ENCODE measurements at places on chromosomes 2 and 18. TPM values are rescaled to one million over a fixed set of nuclear protein-coding genes. Genes with fewer than 3 reads are reported as not detected.

DNA sequence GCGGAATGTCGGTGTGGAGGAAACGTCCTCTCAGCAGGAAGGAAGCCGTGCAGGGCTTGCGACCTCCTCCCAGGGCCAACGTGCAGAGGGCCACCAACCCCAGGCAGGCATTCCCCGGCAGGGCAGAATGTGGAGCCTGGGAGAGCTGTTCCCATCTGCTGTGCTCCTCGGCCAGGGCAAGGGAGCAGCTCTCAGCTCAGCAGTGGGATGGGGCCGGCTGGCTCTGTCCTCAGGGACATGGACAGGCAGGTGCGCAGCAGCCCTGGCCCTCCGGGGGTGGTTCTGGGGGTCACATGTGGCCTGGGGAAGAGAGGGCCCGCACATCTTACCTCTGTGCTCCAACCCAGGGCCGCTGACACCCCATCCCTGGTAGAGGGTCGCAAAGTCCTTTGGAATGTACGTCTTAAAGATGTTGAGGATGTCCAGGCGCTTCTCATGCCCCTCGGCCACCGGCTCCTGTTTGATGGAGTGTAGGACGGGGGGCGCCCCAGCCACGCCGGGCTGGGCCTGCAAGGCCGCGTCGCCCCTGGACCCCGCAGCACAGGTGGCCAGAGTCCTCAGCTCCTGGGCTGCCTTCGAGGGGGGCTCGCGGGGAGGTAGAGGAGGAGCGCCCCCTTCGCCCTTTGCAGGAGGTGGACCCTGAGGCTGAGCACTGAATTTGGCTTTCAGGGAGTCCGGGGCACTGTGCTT is 116.4 kb downstream of the ZNF516 start:
- H3K4me3 ChIP-seq, result no peak overlapping the region
- H3K4me1 ChIP-seq, result peaks cover 35% of the 10 kb centered on the region
- H3K27me3 ChIP-seq, result no peaks in the 10 kb centered on the region

DNA sequence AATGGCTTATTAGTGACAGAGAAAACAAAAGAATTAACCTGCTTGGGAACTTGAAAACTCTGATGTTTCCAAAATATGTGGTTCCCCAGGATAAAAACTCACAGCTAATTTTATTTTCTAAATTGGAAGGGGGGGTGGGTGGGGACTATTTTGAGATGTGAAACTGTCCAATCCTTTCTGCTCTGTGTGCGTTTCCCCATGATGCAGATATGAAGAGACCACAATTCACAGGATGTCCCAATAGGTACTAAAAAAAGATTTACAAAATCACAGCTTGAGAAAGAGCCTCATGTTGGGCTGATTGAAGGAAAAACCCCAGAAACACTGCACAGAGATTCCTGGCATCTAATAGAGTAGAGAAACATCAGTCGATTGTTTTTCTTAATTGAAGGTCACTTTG is 273.2 kb downstream of the ARHGAP15 start:
- no peaks in the 10 kb centered on the region for H3K27me3 ChIP-seq
- no peak for DNase-seq
- H3K4me1 ChIP-seq, result peaks cover 25% of the 10 kb centered on the region
- H3K36me3 ChIP-seq, result no peaks in the 10 kb centered on the region
- H3K4me3 ChIP-seq, result no peak overlapping the region
- H3K27ac ChIP-seq, result peak overlapping the region; percentile 6

DNA sequence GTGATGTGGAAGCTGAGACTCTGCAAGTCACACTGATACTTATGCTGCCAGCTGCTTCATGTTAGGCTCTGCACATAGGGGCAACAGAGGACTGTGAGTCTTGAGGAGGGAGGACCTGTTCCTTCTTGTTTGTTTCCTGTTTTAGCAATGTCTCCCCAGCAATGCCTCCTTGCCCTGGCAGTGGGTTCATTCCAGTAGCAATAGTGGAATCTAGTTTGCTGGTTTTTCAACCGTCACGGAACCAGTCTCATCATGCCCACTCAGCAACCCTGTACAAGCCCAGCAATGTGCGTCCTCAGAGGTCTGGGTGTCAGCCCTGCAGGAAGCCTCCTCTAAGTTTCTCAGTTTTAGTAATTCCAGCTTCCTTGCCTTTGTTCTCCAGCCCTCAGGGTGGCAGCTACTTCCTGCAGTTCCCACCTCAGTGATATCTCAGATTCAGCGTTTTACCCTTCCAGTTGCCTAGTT is 20.5 kb upstream of the ITGB6 start:
- H3K36me3 ChIP-seq, result no peaks in the 10 kb centered on the region
- DNase-seq, result no peak
- no peak overlapping the region for H3K4me3 ChIP-seq

DNA sequence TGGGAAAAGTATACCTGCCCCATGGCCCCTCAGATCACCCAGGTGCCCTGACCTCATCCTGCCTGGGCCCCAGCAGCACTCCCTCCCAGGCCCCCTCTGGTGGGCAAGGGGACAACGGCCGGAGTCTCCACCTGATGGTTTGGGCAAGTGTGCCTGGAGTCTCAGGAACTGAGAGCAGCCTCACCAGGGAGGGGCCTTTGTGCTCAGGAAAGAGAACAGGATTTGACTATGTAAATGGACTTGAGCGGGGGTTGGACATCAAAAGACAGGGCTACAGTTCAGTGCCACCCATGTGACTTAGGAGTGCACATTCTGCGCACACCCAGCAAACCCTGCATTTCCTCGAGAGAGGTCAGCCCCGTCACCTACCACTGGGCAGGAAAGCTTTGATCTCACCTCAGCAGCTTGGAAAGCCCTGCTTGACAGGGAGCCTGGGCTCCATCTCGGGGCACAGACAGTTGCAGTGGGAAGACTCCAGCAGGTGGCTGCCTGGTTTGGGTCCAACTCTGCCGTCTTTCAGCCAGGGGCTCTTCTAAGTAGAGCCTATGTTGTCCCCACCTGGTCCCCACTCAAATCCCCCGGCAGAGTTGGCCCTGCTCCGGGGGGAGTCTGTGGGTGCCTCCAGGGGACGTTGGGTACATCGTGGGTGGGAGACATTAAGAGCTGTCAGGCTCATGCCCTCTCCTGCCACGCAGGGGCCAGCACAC is 3.3 kb downstream of the INPP5D start:
- no peaks in the 10 kb centered on the region for H3K27me3 ChIP-seq
- peak overlapping the region; percentile 91 for H3K4me3 ChIP-seq
- peaks cover under 1% of the 10 kb centered on the region for H3K36me3 ChIP-seq
- peaks cover 48% of the 10 kb centered on the region for H3K4me1 ChIP-seq

- peak; percentile 22 for DNase-seq
- no peak overlapping the region for H3K27ac ChIP-seq
- H3K36me3 ChIP-seq, result peaks cover 2% of the 10 kb centered on the region
- peaks cover 40% of the 10 kb centered on the region for H3K27me3 ChIP-seq
- H3K4me3 ChIP-seq, result no peak overlapping the region
- H3K4me1 ChIP-seq, result no peaks in the 10 kb centered on the region
Observed at GRCh38 chr2:14903709-14904374, 271.3 kb downstream of the LRATD1 start.

GRCh38 chr2:216064014-216064630 is 17.5 kb downstream of the PECR start:
- H3K27me3 ChIP-seq, result no peaks in the 10 kb centered on the region
- no peak overlapping the region for H3K4me3 ChIP-seq
- H3K27ac ChIP-seq, result no peak overlapping the region
- H3K4me1 ChIP-seq, result peaks cover 10% of the 10 kb centered on the region
- DNase-seq, result no peak
- H3K36me3 ChIP-seq, result peaks cover 2% of the 10 kb centered on the region

- peak overlapping the region; percentile 83 for H3K27ac ChIP-seq
- peaks cover 19% of the 10 kb centered on the region for H3K4me1 ChIP-seq
- H3K36me3 ChIP-seq, result peaks cover 7% of the 10 kb centered on the region
- no peaks in the 10 kb centered on the region for H3K27me3 ChIP-seq
- peak overlapping the region; percentile 3 for H3K4me3 ChIP-seq
- no peak for DNase-seq
Observed at GRCh38 chr18:24459772-24460171, 665 bp upstream of the HRH4 start.

GRCh38 chr2:227608561-227609338 is 5.9 kb downstream of the SCYGR3 start:
- H3K36me3 ChIP-seq, result peaks cover 2% of the 10 kb centered on the region
- H3K4me3 ChIP-seq, result peak overlapping the region; percentile 12
- DNase-seq, result no peak
- no peak overlapping the region for H3K27ac ChIP-seq
- peaks cover 9% of the 10 kb centered on the region for H3K4me1 ChIP-seq

DNA sequence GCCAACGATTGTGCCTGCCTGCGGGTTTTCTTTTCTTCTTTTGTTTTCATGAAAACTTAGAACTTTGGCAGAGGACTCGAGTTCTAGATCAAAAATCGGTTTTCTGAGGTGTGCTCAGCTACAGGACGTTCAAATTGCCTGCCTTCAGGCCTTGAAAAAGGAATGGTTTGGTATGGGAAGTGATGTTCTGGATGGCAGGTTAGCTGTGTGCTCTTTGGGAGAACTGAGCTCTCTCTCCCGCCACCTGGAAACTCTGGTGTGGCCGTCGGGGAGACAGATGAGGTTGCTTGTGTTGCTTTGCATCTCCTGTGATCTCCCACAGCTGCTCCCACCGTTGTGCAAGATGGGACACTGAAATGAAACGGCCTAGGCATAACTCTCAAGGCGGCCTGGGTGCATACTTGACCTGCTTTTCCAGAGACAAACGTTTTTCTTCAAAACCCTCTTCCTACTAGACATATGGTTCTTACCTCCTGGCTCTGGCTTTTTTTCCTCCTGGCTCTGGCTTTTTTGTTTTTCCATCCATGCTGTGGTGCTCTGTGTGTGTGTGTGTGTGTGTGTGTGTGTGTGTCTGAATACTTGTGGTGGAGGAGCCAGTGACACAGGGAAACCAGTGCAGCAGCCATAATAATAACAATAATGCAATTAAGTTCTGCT is 2.0 kb downstream of the FMNL2 start:
- DNase-seq, result no peak
- peaks cover 2% of the 10 kb centered on the region for H3K36me3 ChIP-seq
- H3K27ac ChIP-seq, result peak overlapping the region; percentile 57
- peaks cover 71% of the 10 kb centered on the region for H3K27me3 ChIP-seq
- peaks cover 7% of the 10 kb centered on the region for H3K4me1 ChIP-seq

DNA sequence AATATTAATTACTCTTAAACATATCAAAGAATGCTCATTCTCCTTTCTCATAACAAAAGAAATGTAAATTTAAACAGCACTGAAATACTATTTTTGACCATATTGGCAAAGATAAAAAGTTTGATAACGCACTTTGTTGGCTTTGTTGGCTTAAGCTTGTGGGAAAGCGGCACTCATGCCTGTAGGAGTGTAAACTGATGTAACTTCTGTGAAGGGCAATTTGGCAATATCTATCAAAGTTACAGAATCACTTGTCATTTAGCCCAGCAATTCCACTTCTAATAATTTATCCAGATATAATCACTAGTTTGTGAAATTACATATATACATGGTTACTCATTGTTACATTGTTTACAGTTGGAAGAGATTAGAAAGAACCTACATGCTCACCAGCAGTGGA is 311.8 kb upstream of the STON1 start:
- H3K4me3 ChIP-seq, result no peak overlapping the region
- H3K4me1 ChIP-seq, result peaks cover 5% of the 10 kb centered on the region
- DNase-seq, result no peak

GRCh38 chr2:45688479-45689298 is 37.2 kb downstream of the PRKCE start:
- no peak for DNase-seq
- H3K27ac ChIP-seq, result no peak overlapping the region
- H3K27me3 ChIP-seq, result no peaks in the 10 kb centered on the region
- H3K4me3 ChIP-seq, result no peak overlapping the region

DNA sequence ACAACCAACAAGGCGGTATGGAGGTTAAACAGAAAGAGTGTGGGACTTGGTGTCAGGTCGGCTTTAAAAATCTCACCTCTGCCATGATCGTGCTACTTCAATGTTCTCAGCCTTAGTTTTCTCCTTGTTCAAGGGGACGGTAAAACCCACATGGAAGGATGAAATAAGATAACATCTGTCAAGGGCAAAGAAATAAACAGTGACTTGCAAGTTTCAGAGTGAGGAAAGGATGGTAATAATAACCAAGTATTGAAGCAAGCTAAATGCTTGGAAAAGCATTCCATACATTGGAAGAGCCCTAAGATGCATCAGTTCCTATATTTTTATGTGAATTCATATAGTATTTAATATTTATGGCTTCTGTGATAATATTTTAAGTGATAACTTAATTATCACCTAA is 29.8 kb upstream of the LMAN1 start:
- peaks cover 30% of the 10 kb centered on the region for H3K27me3 ChIP-seq
- no peak overlapping the region for H3K4me3 ChIP-seq
- no peaks in the 10 kb centered on the region for H3K36me3 ChIP-seq
- H3K4me1 ChIP-seq, result peaks cover 2% of the 10 kb centered on the region
- no peak for DNase-seq

GRCh38 chr18:11289248-11289647 is 139.9 kb upstream of the PIEZO2 start:
- H3K4me1 ChIP-seq, result no peaks in the 10 kb centered on the region
- H3K27me3 ChIP-seq, result peaks cover 11% of the 10 kb centered on the region
- H3K36me3 ChIP-seq, result no peaks in the 10 kb centered on the region
- H3K27ac ChIP-seq, result no peak overlapping the region

GRCh38 chr2:101893681-101894381 is 97.9 kb upstream of the IL1R2 start:
- H3K36me3 ChIP-seq, result peaks cover 9% of the 10 kb centered on the region
- DNase-seq, result no peak

DNA sequence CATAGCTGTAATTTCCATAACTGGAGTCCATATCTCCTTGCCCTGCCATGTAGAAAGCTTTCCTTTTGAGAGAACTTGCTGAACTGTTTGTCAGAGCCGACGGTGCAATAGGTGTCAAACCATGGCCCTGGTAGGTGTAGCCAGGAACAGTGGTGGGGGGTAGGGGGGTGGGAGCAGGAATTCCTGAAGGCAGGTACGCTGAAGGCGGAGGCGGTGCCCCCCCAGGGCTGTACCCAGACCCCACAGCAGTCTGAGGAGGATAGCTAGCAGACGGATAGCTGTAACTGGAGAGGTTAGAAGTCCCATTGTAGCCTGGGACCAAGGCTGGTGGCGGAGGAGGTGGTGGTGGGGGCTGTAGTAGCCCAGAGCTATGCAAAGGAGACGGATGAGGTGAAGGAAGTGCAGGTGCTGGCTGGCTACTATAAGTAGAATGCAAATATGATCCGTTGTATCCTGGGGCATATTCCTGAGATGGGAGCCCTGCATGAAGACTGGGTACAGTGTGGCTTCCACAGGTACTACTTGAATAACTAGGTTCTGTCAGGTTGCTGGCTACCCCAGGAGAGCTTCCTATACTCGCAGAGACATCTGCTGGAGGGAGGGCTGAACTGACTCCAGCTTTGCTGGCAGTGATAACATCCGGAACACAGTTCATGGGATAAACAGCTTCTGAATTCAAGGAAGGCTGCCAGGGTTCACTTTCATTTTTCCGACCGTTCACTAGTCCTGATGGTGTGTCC is 124.8 kb downstream of the FIGN start:
- H3K4me3 ChIP-seq, result no peak overlapping the region
- H3K27me3 ChIP-seq, result no peaks in the 10 kb centered on the region
- H3K36me3 ChIP-seq, result no peaks in the 10 kb centered on the region
- no peaks in the 10 kb centered on the region for H3K4me1 ChIP-seq

GRCh38 chr2:72949045-72949444 is 31.7 kb downstream of the EMX1 start:
- H3K27ac ChIP-seq, result no peak overlapping the region
- H3K27me3 ChIP-seq, result peaks cover 5% of the 10 kb centered on the region
- DNase-seq, result no peak
- no peaks in the 10 kb centered on the region for H3K36me3 ChIP-seq
- peaks cover 21% of the 10 kb centered on the region for H3K4me1 ChIP-seq
- no peak overlapping the region for H3K4me3 ChIP-seq

GRCh38 chr18:79975985-79976680 is 11.7 kb downstream of the HSBP1L1 start:
- H3K36me3 ChIP-seq, result peaks cover 5% of the 10 kb centered on the region
- DNase-seq, result no peak
- no peaks in the 10 kb centered on the region for H3K27me3 ChIP-seq

The ARHGAP15 gene
- total RNA-seq, result 309 TPM

The SMARCAL1 gene
- 14.0 TPM for total RNA-seq

The STARD6 gene
- total RNA-seq, result not detected

The LRP1B gene
- total RNA-seq, result not detected

The ATP5F1A gene
- total RNA-seq, result 200 TPM

All from T-helper 17 cell (primary cell).